Hypothalamus (tissue), 51 donors: ENCODE measurements at places on chromosomes 11 and 22.

DNA sequence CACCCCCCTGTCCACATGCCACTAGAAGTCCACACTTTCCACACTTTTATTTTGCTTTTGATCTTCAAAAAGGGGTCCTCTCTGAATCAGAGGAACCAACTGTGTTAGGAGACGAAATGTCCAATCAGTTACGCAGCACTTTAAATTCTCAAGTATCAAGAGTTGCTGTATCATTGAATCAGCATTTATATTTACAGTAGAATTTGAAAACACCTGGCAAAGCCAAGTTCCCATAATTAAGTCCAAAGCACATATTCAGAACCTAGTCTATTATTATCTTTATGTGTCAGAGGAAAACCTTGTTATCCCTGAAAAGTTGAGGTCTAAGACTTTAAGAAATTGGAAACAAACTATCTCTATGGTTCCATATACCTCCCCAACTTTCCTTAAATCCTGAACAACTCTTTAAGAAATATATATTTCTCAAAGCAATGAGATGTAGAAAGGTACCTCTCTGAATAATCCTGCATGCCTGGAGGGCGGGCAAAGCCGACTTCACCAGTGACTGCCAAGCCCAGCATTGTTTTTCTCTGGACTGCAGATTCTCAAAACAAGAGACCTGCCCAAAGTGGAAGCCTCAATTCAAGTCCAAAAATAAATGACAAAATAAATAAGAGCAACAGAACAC is 75.9 kb upstream of the ARFGAP3 start:
- no peak for DNase-seq

DNA sequence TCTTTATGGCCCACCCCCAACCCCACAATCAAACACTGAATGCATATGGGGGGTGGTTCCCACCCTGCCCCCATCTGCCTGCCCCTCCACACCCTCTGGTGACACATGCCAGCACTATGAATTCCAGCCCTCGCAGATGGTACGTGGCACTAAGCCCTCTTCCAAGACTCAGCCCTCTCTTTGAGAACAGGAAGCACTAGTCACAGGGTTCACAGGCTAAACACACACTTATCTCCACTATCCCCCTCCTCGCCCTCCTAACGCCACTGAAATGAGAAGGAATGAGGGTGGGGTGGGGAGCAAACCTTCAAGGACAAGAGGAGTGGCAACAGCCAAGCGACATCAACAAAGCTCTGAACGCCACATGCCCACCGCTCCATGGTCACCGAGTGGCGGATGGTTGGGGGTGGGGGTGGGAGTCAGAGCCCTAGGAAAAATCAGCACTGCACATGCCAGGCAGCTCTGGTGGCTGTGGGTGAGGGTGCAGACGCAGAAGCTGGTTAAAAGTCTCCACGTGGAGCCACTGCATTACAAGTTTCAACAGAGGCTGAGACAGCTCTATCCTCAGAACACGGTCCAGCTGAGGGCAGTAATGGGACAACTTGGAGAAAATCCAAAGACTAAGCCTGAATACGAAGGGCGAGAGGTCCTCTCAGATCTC is 33.6 kb downstream of the TMEM184B start:
- peak; percentile 73 for DNase-seq

DNA sequence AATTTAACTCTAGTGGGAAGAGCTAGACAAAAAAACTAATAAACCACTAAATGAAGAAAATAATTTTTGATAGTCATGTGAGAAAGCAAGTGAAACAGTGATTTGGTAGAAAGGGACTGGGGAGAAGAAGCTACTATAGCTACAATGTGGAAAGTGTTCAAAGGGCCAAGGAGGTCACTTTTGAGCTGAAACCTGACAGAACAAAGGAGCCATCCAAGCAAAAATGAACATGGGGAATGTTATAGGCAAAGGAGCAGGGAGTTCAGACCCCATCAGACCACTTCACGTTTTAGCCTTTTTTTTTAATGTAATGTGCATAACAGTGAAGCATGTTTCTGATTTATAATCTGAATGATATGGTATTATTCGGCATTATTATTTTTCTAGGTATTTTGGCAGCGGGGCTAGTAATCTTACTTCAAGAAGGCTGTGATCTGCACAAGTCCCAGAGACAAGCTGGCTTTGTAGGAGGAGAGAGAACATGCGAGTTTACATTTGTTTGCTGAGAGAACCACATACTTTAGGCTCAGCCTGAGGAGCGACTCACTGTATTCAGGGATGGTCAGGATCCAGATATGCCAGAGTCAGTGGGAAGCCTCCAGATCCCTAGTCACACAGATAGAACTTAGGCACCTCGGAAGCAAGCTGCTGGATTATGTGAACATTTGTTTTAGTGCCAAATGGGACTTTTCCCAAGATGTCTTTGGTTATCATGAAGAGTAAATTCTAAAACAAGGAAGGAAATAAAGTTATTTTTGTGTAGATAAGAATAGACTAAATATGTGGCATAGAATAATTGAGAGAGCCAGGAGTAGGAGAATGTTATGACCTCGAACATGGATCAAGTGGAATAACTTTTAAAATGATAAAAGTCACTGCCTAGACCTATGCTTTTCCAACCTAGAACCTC is 118.6 kb downstream of the TRIM44 start:
- DNase-seq, result no peak

DNA sequence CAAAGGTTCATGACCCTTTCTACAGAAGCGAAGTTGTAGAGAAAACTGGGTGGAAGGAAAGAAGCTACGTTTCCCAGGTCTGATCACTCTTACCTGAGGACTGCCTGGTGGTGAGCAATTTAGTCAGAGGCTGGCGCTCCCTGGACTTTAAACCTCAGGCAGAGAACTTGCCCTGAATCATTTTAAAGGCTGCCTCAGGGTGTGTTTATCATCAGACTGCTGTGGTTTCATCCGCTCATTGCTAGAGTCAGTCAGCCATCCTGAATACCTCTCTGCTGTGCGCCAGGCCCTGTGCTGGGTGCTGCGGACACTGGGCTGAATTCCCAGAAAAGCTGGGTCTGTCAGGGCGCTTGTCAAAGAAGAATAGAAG is 2.7 kb downstream of the DTX4 start:
- DNase-seq, result no peak

DNA sequence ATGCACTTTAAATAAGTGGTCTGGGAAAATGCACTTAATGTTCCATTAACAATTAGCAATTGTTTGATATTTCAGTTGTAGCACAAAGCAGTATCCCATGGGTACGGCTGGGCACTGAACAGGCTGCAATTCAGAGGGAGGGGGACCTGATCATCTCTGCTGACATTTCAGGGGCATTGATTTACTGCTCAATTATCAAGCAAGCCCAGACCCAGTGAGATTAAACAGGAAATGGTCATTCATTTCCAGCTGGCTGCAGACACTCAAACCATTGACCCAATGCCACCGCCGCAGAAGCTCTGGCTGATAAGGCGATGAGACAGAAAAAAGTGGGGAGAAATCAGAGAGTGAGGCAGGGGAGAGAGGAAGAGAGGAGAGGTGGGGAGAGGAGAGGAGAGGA is 1.2 kb downstream of the GPR83 start:
- no peak for DNase-seq

GRCh38 chr11:78583889-78584288 is 9.2 kb upstream of the NARS2 start:
- no peak for DNase-seq

DNA sequence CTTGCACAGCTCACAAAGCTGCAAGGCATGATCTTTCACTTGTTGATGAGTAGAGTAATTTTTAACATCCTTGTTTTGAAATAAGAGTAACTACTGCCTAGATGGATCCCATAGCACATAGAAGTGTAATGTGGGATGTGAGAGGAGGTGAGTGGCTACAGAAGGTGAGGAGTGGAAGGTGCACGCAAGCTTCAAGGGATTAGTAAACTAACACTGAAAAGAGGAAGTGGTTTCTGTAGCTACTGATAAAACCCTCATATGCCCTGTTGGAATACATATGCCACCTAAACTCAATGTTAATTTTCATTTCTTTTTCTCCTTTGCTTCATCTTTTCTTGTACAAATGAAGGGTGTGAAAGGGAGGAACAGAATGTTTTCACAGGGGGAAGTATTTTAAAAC is 22.0 kb upstream of the CTSC start:
- no peak for DNase-seq

GRCh38 chr22:32696089-32696488 is 105.4 kb upstream of the TIMP3 start:
- no peak for DNase-seq

- DNase-seq, result no peak
These were observed 9.5 kb upstream of the FTH1 start for GRCh38 chr11:61976813-61977475.

DNA sequence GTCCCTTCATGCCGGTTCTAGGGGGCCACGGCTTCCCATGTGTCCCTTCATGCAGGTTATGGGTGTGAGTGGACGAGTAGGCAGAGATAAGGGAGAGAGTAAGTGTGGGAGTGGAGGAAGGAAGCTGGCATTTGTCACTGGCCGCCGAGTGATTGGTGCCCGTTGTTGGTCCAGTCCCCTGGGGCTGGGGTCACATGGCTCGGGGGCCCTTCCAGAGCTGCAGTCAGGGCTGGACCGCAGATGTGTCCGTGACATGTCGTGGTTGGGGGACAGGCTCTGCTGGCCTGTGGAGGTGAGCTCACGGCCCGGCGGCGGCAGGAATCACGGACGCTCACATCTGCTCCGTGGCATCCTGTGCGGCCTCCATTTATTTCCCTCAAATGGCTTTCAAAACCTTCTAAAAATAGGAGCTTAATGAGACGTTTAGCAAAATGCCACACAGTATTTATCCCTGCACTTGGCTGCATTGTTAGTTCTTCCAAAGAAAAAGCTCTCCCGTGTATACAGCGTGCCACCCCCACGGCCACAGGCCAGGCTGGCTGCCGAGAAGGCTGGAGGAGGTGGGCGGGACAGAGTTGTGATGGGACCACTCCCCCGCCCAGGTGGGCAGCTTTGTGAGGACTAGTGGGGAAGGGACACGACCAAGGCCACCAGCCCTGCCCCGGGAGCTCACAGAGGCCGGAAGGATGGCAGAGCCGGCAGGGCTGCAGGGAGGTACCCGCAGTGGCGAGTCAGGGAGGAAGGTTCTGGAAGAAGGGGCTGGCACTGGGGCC is 386.7 kb downstream of the TBC1D22A start:
- DNase-seq, result no peak

DNA sequence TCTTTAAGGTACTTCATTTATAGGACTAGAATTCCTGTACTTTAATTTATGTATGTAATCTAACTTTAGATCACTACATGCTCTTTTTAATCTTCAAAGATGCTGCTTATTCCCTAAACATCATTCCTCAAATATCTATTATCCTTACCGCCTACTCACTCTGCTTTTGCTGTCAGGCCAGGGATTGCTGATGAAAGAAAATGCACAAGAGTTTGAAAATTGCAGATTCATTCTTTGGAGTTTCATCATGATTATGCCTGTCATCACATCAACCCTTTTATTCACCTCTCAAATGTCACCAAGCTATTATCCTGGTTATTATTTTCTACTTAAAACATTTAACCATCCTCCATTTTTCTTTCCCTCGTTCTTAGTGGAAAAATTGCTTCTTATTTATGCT is 802.7 kb downstream of the METTL15 start:
- no peak for DNase-seq

GRCh38 chr11:57903441-57904123 is 120.1 kb upstream of the OR9Q1 start:
- DNase-seq, result no peak

GRCh38 chr11:57941875-57942274 is 81.8 kb upstream of the OR9Q1 start:
- DNase-seq, result no peak

DNA sequence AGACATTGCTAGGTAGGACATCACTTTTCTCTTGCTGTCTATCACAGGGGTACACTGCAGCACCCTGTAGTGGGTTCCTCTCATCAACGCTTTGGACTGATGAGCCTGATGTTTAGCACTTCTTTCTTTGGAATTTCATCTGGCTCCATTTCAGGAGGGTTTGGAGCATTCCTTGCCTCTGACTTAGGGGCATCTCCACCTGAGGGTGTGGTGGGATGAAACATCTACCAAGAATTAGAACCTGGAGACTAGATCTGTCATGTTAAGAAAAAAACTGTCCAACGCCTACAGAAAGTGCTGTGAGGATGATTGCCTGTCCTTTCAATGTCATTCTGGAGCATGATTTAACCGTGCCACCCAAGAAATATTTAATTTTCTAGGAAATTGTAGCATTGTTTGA is 648.4 kb downstream of the ETS1 start:
- no peak for DNase-seq

DNA sequence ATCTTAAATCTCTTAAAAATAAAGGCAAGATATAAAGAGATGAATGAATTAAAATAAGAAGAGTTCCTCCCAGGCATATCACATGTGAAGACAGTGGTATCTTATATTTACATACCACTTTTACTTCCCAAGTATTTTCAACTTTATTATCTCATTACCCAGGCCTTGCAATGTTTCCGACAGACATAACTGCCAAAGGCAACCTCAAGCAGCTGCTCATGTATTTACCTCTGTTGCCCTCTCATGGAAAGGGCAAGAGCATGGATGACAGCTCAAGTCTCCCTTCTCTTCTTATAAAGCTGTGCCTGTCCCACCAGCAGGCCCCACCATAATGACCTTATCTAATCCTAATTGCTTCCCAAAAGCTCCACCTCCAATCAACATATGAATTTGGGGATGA is 894.2 kb downstream of the NTM start:
- no peak for DNase-seq

DNA sequence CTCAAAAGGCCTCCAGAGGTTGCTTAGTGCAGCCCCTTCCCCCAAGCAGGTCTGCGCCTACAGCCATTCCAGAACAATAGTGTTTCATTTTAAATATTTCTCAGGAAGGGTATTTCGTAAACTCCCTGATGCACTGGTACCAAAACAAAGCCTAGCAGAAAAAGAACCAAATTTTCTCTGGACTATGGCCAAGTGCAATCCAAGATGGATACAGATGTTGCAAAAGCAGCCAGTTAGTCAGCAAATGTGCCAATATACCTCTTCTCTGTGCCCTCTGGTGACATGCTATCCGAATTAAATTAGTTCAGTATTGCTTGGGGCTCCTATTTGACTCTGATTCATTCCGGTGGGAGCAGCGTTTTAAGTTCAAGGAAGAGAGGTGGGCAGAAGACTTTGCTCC is 247.8 kb downstream of the NTM start:
- no peak for DNase-seq

DNA sequence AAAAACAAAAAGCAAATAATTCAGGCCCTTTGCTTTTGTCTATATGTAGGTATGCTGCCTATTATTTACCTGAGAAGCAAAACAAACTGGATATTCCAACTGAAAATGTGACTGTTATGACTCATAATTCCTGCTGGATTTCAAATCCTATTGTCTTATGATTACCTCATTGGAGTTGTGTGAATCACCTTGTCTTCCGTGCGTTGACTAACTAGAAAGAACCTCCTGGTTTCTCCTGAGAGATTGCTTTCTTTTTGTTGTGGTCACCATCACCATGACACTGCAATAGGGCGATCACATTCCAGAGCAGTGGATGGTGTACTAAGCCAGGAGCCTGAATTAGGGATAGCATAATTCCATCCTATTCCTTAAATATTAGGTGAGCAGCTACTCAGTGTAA is 23.0 kb upstream of the EXPH5 start:
- no peak for DNase-seq
